WTC11 (cell line): ENCODE measurements at places on chromosomes 12 and 14.

DNA sequence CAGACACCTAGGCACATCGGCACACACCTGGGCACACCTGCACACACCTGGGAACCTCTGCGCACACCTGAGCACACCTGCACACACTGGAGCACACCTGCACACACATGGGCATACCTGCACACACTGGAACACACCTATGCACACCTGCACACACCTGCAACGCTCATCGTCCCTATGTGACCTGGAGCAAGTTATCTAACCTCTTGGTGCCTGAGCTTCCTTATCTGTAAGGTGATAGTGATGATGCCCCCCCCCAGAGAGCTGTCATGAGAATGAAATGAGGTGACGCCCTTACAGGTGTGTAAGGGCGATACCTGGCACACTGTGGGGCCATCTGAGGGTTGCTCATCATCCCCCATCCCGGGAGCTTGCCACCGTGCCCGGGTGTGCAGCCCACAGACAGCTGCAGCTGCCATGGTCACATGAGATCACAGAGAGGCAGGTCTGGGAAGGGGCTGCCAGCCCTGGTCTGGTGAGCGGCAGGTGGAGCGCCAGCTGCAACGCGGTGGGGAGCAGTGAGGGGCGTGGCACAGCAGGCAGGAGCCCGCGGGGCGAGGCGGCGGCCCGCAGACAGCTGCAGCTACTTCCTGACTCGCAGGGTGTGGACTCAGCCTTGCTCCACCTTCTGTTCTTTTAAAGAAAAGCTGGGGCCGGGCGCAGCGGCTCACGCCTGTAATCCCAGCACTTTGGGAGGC is 59.9 kb upstream of the FBRSL1 start:
- DNase-seq: peak; percentile 66
- H3K27me3 ChIP-seq: peaks cover 80% of the 10 kb centered on the region

DNA sequence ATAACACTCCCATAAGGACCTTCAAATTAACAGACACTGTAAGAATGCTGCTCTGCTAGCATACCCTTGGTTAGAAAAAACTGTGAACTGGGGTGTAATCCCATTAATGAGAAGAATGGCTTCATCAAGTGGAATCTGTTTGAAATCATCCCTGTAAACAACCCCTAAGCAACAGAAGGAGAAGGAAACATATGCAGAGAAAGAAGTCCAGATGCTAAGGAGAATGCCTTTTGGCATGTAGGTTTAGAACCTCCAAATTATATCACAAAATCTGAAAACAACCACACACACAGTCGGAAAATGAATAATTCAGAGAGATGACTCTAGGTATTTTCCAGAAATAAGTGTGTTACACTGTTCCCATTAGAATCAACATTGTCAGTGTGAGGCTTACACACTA is 140.2 kb downstream of the NUAK1 start:
- H3K27ac ChIP-seq: no peak overlapping the region
- no peak for DNase-seq
- H3K27me3 ChIP-seq: no peaks in the 10 kb centered on the region; the same call in 1 of the 2 replicates
- H3K4me1 ChIP-seq: peaks cover 25% of the 10 kb centered on the region

GRCh38 chr12:71636704-71637115 is 26.9 kb downstream of the ZFC3H1 start:
- peaks cover 56% of the 10 kb centered on the region for H3K36me3 ChIP-seq
- H3K27me3 ChIP-seq: no peaks in the 10 kb centered on the region
- no peak overlapping the region for H3K4me3 ChIP-seq
- H3K4me1 ChIP-seq: no peaks in the 10 kb centered on the region
- DNase-seq: no peak

DNA sequence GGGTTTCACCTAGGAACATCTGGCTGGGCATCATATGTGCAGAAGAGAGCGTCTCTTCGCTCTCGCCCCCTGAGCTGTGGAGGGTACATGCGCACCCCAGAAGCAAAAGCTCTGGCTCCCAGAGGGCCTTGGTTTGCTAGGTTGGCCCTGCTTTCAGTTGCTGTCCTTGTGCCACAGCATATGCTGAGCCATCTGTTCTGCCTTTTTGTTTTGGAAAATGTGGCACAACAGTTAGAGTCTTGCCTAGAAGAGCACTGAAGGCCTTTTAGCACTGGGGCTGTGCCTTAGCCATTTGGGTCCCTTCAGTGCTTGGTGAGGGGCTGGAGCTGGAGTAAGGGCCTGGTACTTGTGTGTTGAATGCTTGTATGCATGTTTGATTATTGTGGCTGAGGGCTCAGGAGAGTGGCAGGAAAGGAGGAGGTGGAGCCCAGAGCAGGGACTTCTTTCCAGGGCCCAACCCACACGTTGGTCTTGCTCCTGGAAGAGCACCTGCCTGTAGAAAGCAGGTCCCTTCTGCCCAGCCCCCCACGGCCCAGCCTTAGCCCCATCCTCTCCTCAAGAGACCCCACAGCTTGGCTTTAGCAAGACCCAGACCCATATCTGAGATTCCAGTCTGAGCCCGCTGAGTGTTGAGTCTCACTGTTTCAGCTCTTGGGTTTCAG is 113.7 kb downstream of the SLC25A47 start:
- peaks cover 13% of the 10 kb centered on the region for H3K4me1 ChIP-seq
- no peak overlapping the region for H3K4me3 ChIP-seq
- H3K27me3 ChIP-seq: no peaks in the 10 kb centered on the region
- no peaks in the 10 kb centered on the region for H3K36me3 ChIP-seq
- H3K27ac ChIP-seq: no peak overlapping the region

GRCh38 chr12:82694970-82695369 is 8.3 kb downstream of the TMTC2 start:
- no peak for DNase-seq
- H3K4me1 ChIP-seq: peaks cover 17% of the 10 kb centered on the region
- H3K27ac ChIP-seq: no peak overlapping the region
